ENCODE measurements at places on chromosomes 1 and 21.
A peak's percentile ranks its signal among the peaks of the same experiment; 100 is the strongest.

GRCh38 chr1:3473381-3473844, 18.9 kb downstream of the ARHGEF16 start:
- no peak for DNase-seq

- DNase-seq = no peak
These were observed 7.7 kb upstream of the SLC26A9 start for GRCh38 chr1:205950826-205951549.

DNA sequence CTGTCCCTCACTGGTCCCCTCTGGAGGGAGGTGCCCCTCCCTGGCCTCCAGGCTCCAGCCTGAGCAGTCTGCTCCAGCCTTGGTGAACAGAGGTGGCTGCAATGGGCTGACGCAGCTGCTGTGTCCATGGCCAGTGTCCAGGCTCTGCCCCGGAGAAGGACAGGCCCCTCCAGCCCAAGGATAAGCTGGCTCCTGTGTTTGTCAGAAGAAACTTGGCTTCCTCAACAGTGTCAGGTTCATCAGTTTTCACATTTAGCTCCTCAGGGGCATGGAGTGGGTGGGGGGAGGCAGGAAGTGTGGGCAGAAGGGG, 402.8 kb downstream of the MATN1 start:
- DNase-seq = no peak

GRCh38 chr1:209800984-209801834, 4.7 kb downstream of the IRF6 start:
- DNase-seq = no peak

GRCh38 chr1:13990939-13991338, 291.0 kb downstream of the PRDM2 start:
- DNase-seq = no peak

GRCh38 chr21:33754481-33754880, 112.2 kb downstream of the ITSN1 start:
- no peak for DNase-seq

- no peak for DNase-seq
These were observed at the start of gene USH2A for GRCh38 chr1:216422821-216423520. Gene USH2A, minus strand, starts transcription at chr1:216423448. Its CDS starts 1,112 bp downstream, at chr1:216422336.

GRCh38 chr1:109977225-109977624, 7.3 kb upstream of the AHCYL1 start:
- DNase-seq = no peak

DNA sequence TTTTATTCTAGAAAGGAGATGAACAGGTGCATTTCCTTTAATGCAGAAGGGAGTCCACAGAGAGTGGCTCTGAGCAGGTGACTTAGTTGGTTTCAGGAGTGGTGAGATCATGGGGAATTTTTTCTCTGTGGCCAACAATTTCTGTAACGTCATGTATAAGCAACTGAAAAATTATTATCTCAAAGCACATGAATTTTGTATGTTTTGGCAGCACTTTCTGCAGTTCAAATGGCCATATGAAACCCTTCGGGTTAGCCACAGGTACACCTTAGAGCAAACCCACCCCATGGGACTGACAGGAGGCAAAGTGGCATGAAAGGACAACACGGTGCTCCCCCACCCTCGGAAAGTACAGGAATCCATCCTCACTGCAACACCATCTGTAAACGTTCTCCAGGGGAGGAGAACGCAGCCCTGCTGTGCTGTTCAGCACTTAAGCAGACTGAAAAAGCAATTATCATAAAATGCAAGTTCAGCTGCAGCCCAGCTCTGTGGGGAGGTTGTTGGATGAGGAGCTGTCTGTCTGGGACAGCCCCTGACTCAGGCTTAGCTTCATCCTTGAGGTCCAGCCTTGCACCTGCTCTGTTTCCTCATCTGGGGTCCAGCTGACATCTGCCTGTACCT, 55.8 kb upstream of the CLDN14 start:
- no peak for DNase-seq

DNA sequence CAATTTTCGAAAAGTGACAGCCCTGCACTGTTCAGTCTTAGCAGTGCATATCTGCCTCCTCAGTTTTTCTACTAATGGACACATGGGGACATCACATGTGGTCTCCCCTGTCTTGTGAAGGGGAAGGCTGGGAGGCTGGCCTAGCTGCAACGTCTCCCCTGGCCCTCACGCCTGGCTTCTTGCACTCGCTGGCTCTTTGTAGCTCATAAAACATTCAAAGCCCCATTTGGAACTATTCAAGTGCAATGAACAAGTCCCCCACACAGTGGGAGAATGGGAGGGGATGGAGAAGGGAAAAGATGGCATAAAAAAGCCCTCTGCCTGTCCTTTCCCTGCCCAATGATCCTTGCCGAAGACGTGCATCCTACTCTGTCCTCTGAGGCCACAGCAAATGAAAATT, 73.6 kb downstream of the PGBD5 start:
- DNase-seq = no peak

GRCh38 chr21:36129219-36129618, 5.7 kb upstream of the CBR3 start:
- no peak for DNase-seq

DNA sequence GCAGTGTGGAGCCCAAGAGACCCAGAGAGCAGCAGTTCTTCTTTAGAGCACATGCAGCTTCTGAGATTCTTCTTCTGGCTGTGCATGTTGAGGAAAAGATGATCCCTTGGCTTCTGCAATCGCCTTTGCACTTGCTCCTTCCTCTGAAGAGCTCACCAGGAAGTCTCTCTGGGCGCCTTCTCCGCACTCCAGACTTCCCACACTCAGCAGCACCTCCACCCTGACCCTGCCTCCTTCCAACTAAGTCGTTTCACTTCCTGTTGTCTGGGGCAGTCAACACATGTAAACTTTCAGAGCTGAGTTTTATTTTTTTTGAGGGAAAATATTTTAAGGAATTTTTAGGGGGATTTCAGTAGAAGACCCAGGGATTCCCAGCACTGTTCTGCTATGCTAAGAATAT, 73.4 kb upstream of the F3 start:
- DNase-seq = no peak

- peak; percentile 59 for DNase-seq
These were observed 74.1 kb upstream of the IRF2BP2 start for GRCh38 chr1:234683861-234684632.

GRCh38 chr1:33122483-33123178, 41.7 kb downstream of the AZIN2 start:
- no peak for DNase-seq

DNA sequence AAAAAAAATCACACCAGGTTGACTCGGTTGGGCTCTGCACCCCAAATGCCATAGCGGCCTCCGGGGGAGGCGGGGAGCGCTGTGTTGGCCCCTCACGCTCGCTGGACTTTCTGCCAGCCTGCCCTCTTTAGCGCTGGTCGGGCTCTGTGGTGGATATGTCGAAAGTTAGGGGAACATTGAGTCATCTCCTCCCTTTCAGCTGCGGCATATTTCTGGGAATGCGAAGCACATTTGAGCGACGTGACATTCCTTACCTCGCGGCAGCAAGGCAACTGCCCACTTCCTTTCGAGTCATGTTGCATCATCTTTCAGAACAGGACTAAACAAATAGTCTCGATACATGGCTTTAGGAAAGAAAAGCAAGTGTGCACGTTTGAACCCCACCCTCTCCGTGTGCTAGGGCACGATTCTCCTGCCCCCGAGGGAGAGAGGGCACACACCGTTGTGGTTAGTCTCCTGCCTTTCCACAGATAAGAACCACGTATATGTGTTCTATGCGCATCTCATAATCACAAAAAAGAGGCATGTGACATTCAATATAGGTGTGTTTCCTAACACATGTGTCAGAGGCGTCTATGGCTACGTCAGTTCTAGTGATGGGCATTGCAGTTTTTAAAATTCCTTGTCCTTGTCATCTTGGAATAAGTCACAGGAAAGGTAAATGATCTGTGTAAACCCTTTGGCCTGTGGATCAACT, 105.9 kb upstream of the SLC45A1 start:
- no peak for DNase-seq

- DNase-seq = no peak
These were observed 15.5 kb upstream of the FAM78B start for GRCh38 chr1:166182281-166182680.

DNA sequence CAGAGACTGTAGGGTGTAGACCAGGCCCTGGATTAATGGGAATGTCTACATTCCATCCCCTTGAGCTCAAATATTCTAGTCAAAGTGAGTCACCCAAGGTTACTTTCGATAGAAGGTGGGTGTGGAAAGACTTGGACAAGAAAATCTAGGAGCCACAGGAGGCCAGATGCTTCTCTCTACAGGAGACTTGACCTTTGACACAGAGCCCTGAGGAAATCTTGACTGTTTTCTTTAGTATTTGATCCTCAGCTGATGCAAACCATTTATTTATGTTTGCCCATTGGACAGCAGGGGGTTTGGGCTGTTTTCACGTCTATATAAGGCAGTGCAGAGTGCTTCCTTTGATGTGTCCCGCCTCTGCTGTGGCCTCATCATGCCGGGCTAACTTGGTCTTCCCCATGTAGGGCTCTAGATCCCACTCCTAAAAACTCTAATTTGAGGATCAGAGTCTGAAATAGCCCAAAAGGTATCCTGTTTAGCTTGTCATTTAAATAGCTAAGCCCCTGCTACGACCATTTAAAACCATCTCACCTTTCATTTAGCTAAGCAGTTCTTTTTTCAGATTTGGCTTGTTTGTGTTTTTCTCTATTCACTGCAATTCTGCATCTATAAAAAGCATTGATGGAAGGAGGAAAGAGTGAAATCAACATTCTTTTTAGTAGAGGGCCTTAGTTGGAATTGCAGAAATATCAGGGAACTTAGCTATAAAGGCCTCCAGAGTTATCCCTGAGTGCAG, 15.5 kb upstream of the MAP3K7CL start:
- no peak for DNase-seq

DNA sequence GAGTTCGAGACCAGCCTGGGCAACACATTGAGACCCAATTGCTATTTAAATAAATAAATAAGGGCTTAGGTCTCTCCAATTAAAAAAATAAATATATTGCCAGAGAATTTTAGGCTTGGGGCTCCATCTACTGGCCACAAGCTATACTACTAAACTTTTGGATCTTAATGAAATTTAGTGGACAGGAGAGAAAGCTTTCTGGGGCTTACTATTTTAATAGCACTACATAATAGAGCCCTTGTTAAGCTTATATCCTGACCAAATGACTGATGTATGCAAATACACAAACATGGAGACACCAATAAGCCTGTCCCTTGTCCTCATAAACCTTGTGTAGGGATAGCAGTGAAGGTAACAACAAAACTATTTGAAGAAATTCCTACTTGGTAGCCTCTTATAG, 18.4 kb downstream of the CCT3 start:
- DNase-seq = no peak

DNA sequence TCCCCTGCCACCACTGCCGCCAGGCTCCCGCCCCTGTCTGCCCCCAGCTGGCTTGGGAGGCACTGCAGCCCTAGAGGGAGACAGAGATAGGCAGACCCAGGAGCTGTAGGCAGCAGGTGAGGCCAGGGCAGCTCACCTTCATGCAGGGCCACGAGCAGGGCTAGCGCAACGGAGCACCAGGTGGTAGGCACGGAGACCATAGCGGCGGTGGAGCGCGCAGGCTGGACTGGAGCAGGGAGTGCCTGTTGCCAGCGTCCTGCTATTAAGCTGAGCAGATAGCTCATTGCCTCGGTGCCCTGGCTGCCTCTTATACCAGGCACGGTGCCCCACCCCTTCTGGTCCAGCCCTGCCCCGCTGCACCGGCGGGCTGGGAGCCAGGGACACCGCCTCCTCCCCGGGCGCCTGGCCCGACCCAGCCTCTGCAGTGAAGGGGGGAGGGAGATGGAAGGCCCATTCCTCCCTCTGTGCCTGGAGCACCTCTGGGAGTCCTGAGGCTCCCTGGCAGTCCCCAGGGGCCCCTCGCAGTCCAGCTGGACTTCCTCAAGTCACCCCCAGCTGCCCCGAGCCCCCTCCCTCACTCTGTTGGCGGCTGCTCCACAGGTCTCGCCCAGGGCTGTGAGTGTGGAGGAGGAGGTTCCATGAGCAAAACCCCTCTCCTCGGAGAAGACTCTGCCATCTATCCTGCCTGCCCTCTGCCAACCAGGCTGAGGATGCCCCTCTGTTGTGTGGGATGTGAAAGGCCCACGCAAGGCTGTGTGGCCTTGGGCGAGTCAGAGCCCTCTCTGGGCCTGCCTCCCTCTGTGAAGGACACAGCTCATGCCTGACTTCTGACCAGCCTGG, at the start of gene EDN2:
EDN2 (minus strand) TSS at position 282 of the 840 bp plus-strand sequence; CDS start at position 200, 82 bp downstream.
- no peak for DNase-seq

- no peak for DNase-seq
These were observed 48.6 kb downstream of the HSPG2 start for GRCh38 chr1:21888500-21888899.

GRCh38 chr1:159239551-159240220, 35.0 kb downstream of the ACKR1 start:
- DNase-seq = no peak

- no peak for DNase-seq
These were observed 250.5 kb downstream of the C1orf94 start for GRCh38 chr1:34427170-34427569.

GRCh38 chr1:173646656-173647055, 11.5 kb downstream of the TEX50 start:
- no peak for DNase-seq

GRCh38 chr1:53430779-53431178, 28.4 kb upstream of the DMRTB1 start:
- DNase-seq = no peak

DNA sequence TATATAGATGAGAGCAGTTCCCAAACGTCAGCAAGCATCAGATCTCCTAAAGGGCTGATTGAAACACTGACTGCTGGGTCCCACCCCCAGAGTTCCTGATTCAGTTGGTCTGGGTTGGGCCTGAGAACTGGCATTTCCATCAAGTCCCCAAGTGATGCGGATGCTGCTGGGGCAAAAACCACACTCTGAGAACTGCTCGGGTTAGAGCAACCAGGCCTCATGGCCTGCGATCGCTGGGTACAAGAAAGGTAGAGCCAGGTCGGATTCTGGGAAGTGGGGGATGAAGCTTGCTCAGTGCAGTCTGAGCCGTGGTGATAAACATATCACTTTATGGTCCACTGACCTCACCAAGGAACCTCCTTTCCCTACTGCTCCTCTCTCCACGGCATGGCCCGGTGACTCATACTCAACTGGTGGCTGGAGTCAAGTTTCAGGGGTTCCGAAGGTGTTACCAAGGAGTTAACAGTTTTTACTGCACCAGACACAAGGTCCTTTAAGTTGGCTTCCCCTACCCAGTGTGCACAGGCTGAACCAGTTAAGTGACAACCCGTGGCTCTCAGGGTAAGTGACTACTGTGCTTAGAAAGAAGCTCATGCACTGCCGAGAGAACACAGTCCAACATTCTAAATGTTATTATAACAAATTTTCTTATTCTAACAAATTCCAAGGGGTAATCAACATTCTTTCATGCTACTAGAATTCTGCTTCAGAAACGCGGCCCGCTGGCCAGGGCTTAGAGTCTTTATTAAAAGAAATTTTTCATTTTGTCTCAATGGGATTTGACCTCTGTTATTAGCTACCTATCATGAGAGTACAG, 153.5 kb downstream of the TGFBR3 start:
- DNase-seq = no peak

- peak; percentile 57 for DNase-seq
These were observed 18.1 kb upstream of the SLC44A3 start for GRCh38 chr1:94801919-94802546.

Measured in SHP77 treated with DMSO at 0.1 percent for 48 hours (cell line).